Fibroblast of skin of abdomen (primary cell): ENCODE measurements at places on chromosomes 4 and X.
A peak's percentile ranks its signal among the peaks of the same experiment; 100 is the strongest.

- no peak for DNase-seq
These were observed 343.2 kb upstream of the KLF3 start for GRCh38 chr4:38320833-38321232.

DNA sequence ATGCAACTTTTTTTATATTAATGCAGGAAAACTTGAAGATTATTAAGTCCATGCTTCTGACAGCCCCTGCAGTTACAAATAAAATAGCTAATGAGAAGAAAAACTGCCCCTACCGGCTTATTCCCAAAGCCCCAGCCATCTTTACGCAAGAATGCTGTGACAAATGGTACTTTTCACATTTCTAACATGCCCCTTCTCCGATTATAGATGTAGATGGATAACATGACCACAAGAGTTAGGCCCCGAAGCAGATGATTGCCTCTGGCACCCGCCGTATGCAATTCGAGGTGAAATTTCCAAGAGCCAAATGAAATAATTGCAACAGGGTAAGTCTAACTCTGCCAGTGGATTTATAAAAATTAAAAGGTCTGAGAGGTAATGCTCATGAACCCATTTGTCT lies 319.4 kb upstream of the TAPT1 start:
- no peak for DNase-seq

DNA sequence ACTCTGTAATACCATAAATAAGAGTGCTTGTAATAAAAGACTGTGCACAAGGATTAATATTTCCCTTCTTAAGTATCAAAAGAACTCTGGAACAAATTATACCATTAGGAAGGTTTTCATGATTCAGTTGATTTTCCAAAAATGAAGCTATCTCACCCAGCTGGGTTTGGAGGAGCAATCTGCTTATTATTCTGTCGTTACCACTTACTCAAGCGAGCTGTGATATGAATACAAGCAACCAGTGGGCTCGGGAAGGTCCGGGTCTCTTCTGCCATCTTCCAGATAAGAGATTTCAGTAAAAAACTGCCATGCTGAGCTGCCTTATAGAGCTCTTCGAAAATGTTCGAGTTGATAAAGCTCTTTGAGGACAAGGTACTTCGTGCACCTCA lies 15.3 kb downstream of the SMIM20 start:
- DNase-seq = no peak

GRCh38 chr4:107824350-107825071 lies at the start of gene SGMS2:
SGMS2 (plus strand) TSS chr4:107824932; CDS start chr4:107895554, 70,622 bp downstream.
- DNase-seq = peak; percentile 78

- DNase-seq = no peak
These were observed 28.5 kb downstream of the EDNRA start for GRCh38 chr4:147509386-147509785.

DNA sequence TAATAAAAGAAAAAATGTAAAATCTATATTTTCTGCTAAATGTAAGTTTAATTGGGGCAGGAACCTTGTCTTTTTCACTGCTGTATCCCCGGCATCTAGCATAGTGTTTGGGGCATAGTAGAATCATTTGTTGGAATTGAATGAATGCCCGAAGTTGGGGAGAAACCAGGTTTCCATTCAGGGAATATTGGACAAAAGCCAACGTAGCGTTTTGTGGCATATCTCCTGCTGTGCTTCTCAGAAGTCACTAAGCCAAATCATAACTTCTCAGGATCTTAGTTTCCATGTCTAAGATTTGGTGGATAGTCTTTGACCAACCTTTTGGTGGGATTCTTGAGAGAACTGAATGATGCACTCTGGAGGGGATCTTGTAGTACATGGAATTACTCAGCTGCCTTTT lies 42.0 kb upstream of the PGRMC2 start:
- DNase-seq = no peak

- no peak for DNase-seq
These were observed 94.7 kb upstream of the ATP8A1 start for GRCh38 chr4:42751587-42751986.

- no peak for DNase-seq
These were observed 32.4 kb upstream of the SORCS2 start for GRCh38 chr4:7159923-7160322.

DNA sequence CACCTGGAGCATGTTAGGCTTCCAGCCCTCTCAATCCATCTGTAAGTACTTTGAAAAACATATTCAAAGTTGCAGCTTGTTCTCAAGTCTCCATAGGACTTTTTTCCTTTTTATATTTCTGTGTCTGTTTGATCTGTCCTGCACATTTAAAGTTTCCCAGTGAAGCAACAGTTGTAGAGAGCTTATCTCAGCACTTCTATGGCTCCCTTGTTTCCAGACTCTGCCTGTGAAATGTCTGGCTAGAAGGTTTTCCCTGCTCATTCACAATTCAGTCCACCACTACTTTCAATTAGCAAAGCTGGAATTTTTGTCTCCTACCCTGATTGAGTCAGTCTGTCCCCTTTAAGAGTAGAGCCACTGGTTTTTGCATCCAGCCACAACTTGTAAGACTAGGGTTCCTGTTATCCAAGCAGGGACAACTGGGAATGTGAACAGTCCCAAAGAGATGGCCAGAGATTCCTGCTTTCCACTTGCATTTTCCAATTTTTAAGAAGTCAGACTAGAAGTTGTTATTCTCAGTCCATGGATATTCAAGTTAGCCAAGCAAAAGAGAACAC lies 116.1 kb downstream of the GASK1B start:
- no peak for DNase-seq

GRCh38 chr4:183620421-183620820 lies 38.6 kb downstream of the RWDD4 start:
- DNase-seq = no peak

DNA sequence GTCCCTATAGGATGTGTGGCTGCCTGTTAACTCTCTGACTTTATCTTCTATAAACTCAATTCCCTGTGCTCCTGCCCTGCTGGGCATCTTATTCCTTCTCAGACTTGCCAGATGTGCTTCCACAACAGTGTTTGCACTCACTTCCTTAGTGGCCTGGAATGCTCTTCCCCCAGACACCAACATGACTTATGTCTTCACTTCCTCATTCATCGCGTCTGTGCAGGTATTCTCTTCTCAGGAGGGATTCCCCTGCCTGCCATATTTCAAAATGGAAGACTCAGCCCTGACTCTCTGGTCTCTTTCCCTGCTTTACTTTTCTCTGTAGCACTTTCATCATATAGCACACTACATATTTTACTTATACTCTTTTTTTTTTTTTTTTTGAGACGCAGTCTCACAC lies 344.0 kb downstream of the CENPC start:
- no peak for DNase-seq

GRCh38 chr4:165967486-165967885 lies 94.4 kb downstream of the TLL1 start:
- peak; percentile 44 for DNase-seq

DNA sequence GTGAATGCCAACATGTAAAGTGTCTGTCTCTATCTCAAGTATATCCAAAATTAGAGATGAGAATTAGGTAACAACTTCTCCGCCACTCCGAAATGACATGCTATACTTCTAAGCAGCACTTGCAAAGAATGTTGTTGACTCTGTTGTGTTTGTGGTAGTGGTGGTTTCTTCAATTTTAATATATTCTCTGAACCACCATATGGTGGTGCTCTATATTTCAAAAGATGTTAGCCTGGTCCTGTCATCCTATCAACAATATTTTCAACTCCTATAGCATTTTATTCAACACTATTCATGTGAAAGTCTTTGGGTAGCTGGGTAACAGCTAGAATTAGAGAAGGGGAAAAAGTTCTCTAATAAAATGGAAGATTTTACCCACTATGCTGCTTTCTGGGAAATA lies 1622.8 kb upstream of the IGFBP7 start:
- peak; percentile 5 for DNase-seq

DNA sequence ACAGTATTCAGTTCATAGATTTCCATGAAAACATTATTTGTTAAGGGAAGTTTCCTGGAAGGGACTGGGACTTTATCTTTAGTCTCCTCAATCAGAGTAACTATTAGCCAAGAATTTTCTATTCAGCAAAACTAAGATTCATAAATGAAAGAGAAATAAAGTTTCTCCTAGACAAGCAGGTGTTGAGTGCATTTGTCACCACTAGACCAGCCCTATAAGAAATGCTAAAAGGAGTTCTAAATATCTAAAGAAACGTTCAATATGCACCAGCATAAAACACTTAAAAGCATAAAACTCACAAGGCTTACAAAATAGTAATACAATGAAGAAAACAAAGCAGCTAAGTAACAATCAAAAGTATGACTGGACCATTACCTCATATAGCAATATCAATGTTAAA lies 423.0 kb downstream of the TECRL start:
- no peak for DNase-seq

GRCh38 chr4:38166768-38167167 lies 206.6 kb downstream of the PTTG2 start:
- no peak for DNase-seq

DNA sequence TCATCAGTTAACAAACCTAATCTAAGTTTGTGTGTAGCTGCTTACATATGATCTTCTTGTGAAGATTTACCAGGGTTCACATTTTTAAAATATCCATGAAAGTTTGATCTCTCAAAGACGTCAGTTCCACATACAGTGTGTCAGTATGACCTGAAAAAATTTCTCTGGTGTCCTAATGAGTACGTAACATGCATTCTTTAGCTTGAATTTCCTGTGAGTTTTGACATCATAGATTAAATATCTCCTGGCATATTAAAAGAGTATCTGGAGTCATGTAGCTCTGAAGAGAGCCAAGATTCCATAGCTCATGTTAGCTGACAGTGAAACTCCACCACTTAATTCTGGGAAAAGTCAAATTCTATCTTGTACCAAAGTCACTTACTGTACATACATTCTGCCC lies 43.9 kb upstream of the PDLIM5 start:
- peak; percentile 47 for DNase-seq

DNA sequence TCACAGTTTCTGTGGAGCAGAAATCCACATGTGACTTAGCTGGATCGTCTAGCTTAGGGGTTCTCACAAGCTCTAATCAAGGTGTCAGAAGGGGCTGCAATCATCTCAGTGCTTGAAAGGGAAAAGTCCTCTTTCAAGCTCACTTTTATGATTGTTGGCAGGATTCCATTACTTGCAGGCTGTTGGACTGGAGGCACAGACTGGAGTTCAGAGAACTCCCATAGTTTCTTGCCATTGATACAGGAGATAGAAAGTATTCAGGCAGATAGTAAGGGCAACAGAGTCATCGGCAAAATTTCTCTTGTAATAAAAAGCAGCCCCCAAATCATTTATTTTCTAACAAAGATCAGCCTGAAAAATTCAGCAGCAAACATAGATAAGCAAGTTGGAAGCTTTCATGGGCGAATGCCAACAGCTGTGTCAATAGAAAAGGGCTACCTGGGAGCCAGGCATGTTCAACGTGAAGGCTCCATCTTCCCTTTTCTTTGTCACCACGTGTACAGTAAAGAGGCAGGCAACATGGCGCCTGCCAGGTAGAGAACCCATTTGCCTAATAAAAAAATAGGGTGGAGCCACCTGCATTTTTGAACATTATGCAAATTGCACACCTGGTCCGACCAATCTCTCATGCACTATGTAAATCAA lies 64.4 kb downstream of the CXCL13 start:
- no peak for DNase-seq

DNA sequence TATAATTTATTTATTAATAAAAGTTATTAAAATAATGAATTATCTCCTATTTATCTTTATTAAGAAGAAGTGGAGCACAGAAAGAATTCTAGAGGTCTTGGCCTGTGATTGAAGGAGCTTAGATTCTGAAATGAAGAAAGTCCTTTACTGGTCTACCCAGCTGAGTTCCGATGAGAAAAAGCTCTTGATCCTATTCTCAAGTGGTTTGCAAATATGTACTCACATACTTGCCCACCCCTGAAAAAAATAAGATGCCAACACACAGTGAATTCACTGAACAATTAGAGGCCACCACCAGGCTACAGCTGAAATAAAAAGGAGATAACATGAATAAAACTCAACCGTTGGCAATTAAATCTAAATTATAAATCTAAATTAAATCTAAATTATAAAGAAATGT lies 253.4 kb downstream of the MAPK10 start:
- DNase-seq = peak; percentile 7

DNA sequence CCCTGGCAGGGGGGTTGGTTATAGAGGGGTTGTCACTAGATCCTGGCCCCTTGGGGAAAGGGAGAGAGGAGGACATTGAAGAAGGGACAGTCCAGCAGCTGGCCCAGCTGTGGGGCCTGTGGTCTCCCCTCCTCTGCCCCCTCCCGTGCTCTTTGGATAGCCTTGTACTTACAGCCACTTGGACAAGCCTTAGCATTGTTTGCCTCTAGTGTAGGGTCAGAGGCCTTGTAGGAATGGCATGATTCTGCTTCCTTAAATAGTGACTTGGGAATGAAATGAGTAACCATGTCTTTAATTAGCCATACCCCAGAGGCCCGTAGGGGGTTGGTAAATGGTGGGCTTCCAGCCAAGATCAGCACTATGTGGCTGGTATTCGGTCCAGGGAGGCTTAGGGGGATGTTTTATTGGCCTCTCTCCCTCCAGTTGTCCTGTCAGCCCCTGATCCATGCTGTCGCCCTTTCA lies 230.6 kb downstream of the PTTG2 start:
- DNase-seq = peak; percentile 85

DNA sequence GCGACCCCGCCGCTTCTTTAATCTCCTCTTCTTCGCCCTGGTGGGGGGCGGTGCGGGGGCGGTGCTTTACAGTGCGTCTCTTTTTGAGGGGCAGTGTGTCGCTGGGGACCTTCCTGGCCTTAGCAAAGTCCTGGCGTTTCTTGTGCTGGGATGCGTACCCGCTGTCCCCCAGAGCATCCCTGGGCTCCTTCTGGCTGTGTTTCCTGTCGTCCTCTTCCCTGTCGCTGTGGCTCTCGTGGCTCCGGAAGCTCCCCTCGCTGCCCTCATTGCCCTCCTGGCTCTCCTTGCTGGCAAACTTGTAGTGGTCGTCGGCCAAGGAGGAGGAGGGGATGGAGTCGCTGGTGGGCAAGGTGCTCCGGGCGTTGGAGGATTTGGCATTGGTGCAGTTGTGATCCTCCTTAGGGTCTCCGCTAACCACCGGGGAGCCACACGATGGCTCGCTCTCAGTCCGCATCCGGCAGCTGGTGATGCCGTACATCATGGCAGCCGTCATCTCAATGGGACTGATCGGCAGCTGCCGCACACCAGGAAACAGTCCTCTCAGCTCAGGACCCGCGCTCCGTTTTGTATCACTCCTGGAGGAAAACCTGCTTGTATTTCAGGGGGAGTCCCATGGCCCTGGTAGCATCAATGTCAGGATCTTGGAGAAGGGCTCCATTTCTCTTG lies 30.4 kb upstream of the TMSB15A start:
- DNase-seq = peak; percentile 0

DNA sequence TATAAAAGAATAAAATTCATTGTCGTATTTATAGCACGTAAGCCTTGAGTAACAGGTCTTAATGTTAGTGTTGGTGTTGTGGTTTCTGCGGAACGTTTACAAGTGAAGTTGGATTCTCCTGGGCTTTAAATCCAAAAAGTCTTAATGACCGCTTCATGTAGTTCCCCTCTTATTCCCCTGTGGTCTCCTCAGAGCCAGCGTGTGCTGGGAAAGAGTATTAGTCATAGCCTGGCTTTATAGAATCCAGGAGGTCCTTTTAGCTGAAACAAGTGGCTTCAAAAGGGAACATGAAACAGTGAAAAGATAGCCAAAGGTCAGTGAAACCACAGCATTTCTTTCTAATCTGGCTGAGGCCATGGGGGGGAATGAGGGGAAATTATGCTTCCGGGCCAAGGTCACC lies 79.1 kb downstream of the CLCN4 start:
- DNase-seq = peak; percentile 79

- no peak for DNase-seq
These were observed 3.2 kb downstream of the FGF13 start for GRCh38 chrX:138708268-138708667.

- no peak for DNase-seq
These were observed 13.4 kb upstream of the NHS start for GRCh38 chrX:17361620-17362019.

- DNase-seq = no peak
These were observed 157.7 kb downstream of the SPANXN1 start for GRCh38 chrX:145405012-145405411.

GRCh38 chr4:5758741-5759140 lies 47.7 kb downstream of the EVC start:
- peak; percentile 94 for DNase-seq
